Psoas muscle (tissue), 8 donors: ENCODE measurements at places on chromosomes 6 and 20. TPM values are rescaled to one million over a fixed set of nuclear protein-coding genes. Genes with fewer than 3 reads are reported as not detected.

DNA sequence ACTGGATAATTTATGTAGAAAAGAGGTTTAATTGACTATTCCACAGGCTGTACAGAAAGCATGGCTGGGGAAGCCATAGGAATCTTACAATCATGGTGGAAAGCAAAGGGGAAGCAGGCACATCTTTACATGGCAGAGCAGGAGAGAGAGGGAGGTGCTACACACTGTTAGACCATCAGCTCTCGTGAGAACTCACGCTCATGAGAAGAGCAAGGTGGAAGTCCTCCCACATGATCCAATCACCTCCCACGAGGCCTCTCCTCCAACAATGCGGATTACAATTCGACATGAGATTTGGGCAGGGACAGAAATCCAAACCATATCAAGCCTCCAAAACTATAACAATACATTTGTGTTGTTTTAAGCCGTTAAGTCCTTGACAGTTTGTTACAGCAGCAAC, 257.1 kb upstream of the KCNG1 start:
- H3K27ac ChIP-seq = no peak overlapping the region
- H3K4me1 ChIP-seq = no peaks in the 10 kb centered on the region
- peaks cover 2% of the 10 kb centered on the region for H3K27me3 ChIP-seq
- DNase-seq = no peak

Gene CNKSR3
- total RNA-seq = 4.7 TPM

DNA sequence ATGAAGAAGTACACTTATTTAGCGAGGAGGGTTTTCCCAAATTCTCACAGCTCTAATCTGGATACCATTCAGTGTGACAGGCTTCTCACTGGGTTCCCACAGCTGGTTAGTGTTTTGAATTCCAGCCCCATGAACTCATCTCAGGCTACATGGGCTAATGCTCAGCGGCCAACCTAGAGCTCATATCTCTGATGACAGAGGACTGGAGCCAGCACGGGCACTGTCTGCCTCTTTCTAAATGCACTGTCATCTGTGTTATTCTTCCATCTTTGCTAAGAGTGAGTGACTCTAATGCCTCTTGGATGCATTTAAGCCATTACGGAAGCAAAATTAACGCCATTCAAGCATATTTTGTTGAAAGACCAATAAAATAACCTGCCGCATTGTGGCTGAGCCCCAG, 308.9 kb upstream of the JAG1 start:
- DNase-seq = peak; percentile 70
- H3K4me1 ChIP-seq = peaks cover 51% of the 10 kb centered on the region
- H3K27ac ChIP-seq = peak overlapping the region; percentile 90

DNA sequence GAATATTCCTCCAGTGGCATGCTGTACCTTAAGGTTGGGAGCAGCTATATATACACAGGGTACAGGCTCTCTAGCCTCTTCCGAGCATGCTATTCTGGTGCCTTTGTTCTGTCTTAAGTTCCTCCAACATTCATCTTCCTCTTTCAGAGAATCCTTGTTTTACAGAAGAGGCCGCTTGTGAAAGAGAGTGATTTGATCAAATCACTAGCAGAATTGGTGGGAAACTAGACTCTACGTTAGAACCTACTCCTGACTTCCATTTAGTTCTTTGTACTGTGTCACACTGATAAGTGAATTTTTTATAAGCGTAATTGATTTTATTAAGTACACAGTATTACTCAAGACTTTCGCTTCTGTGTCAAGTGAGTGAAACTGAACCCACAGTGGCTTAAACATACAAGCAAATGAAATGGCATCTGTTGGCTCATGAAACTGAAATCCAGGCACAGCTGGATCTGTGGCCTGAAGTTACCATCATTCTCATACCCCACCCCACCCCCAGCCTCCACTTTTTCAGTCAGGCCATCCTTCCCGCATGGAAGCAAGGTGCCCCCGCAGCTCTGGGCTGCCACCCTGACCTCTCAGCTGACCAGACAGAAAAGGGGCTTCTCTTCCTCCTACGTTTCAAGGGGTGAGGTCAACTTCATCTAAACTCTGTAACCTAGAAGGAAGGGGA, 102.3 kb downstream of the RPP40 start:
- peaks cover 5% of the 10 kb centered on the region for H3K36me3 ChIP-seq
- no peaks in the 10 kb centered on the region for H3K27me3 ChIP-seq
- no peak overlapping the region for H3K4me3 ChIP-seq
- peaks cover 10% of the 10 kb centered on the region for H3K4me1 ChIP-seq
- DNase-seq = no peak

GRCh38 chr6:43378631-43379030, 9.2 kb upstream of the ZNF318 start:
- H3K27me3 ChIP-seq = no peaks in the 10 kb centered on the region
- no peak overlapping the region for H3K27ac ChIP-seq
- no peaks in the 10 kb centered on the region for H3K4me1 ChIP-seq
- H3K4me3 ChIP-seq = no peak overlapping the region
- no peaks in the 10 kb centered on the region for H3K36me3 ChIP-seq

DNA sequence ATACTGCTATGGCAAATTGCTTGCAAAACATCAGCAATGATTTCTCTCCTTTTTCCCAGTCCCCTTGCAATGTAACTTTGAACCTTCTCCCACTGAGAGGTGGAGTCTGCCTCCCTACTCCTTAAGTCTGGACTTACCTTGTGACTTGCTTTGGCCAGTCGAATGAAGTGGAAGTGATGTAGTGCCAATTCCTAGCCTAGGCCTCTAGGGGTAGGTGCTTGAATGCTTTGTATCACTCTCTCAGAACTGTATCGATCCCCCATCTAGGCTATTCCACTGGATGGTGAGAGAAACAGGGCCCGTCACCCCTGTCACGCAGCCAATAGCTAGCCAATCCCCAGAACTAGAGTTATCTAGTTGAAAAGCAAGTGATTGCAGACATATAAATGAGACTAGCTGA, 238.6 kb downstream of the BTBD3 start:
- H3K4me1 ChIP-seq = no peaks in the 10 kb centered on the region
- no peaks in the 10 kb centered on the region for H3K36me3 ChIP-seq
- no peaks in the 10 kb centered on the region for H3K27me3 ChIP-seq
- no peak for DNase-seq
- no peak overlapping the region for H3K27ac ChIP-seq

- H3K27ac ChIP-seq = no peak overlapping the region
- H3K4me3 ChIP-seq = no peak overlapping the region
Measured at GRCh38 chr6:51839726-51840374, 247.6 kb downstream of the PKHD1 start.

DNA sequence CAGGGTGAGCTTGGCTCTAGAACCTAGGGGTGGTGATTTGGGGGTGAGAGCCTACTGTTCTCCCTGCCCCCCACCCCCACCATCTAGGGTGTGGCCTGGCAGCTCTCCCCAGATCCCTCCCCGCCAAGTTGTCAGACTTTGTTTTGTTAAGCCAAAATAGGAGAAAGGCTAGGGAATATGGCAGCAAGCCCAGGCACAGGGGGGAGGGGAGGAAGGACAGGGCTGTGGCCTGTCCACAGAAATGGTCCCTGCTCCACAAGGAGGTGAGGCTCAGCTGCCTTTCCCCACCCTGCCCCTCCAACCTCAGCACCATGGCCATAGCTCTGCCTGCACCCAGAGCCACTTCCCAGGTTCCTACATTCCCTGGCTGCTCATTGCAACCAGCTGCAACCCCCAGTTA, 17.2 kb downstream of the SCUBE3 start:
- H3K4me1 ChIP-seq = no peaks in the 10 kb centered on the region
- no peak overlapping the region for H3K4me3 ChIP-seq
- no peaks in the 10 kb centered on the region for H3K27me3 ChIP-seq

Gene POFUT1
- 17.9 TPM for total RNA-seq

Gene KIAA0408
- total RNA-seq = 10.6 TPM

- DNase-seq = peak; percentile 92
- H3K27ac ChIP-seq = peak overlapping the region; percentile 82
- no peak overlapping the region for H3K4me3 ChIP-seq
- peaks cover 18% of the 10 kb centered on the region for H3K36me3 ChIP-seq
Measured at GRCh38 chr6:158060455-158061360, 79.0 kb downstream of the SYNJ2 start.

Gene ANKRD66
- total RNA-seq = not detected

DNA sequence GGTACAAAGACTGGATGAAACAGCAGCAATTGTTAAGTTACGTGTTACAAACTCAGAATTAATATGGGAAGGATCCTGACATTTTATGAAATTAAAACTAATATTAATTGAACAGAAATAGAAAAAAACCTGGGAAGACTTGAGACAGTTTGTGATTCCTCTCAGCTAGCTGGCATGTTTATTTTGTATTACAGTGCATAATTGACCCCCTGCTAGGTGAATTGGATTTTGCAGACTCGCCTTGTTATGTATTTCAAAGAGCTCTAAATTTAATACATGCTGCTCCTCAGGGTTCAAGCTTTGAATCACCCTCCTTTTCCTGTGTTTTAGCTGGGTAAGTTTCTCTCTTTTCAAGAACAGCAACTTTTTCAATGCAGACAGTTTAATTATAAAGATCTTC, 339.4 kb downstream of the PLCB1 start:
- H3K27ac ChIP-seq = no peak overlapping the region
- no peaks in the 10 kb centered on the region for H3K36me3 ChIP-seq
- no peak for DNase-seq

Gene FAM217A
- total RNA-seq = not detected

GRCh38 chr6:88532241-88532860, 366.2 kb upstream of the CNR1 start:
- no peaks in the 10 kb centered on the region for H3K36me3 ChIP-seq
- H3K27me3 ChIP-seq = no peaks in the 10 kb centered on the region
- no peak overlapping the region for H3K27ac ChIP-seq
- DNase-seq = no peak

Gene FAM209B
- not detected for total RNA-seq

- no peaks in the 10 kb centered on the region for H3K27me3 ChIP-seq
- no peak for DNase-seq
- no peaks in the 10 kb centered on the region for H3K4me1 ChIP-seq
- H3K27ac ChIP-seq = no peak overlapping the region
- no peaks in the 10 kb centered on the region for H3K36me3 ChIP-seq
- no peak overlapping the region for H3K4me3 ChIP-seq
Measured at GRCh38 chr6:24755279-24755678, 19.5 kb upstream of the GMNN start.

DNA sequence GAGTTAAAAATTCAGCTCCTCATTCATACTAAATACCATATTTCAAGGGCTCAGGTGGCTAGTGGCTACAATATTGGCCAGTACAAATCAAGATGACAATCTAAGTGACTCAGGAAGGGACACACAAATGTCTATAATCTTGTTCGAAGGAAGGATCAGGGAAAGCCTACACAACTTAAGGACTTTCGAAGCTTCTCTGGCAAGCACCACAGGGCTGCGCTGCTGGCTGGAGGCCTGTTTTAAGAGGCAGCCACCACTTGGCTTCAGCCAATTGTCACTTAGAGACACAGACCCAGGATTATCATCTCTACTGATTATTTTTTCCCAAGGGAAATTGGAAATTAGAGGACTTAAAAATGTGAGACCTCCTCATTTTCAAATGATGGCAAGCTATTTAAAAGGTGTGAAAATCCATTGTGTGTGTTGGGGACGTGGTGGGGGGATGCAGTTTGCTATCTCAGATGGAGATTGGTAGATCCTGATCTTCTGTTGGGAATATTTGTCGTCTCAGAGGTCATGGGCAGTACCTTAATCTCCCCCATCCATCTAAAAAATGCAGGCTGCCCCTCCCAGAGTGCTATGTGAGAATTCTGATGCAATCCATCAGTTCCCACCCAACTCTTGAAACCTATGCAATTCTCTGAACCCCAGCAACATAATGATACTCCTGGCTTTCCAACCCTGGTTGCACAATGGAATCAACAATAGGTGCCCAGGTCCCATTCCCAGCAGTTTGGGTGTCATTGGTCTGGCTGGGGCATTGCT, 11.3 kb downstream of the ARHGAP40 start:
- no peak overlapping the region for H3K27ac ChIP-seq
- no peak overlapping the region for H3K4me3 ChIP-seq
- H3K4me1 ChIP-seq = no peaks in the 10 kb centered on the region
- DNase-seq = no peak
- H3K27me3 ChIP-seq = peaks cover 13% of the 10 kb centered on the region
- no peaks in the 10 kb centered on the region for H3K36me3 ChIP-seq

Gene COL9A3
- 0.27 TPM for total RNA-seq

DNA sequence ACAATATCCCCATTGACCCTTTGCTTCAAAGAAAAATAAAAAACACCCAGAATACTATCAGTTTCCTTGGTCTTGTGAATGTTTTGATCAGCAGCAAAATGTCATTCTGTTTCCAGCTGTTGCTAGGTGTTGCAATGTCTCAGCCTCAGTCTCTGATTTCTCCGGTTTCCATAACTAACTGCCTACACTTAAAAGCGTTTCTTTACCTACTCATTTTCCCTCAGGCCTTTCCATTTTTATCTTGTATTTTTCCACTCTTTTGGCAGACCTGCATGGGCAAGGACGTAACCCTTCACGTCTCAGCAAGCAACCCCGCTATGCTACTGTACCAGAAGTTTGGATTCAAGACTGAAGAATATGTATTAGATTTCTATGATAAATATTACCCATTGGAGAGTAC, 49.4 kb downstream of the KAT14 start:
- H3K4me1 ChIP-seq = no peaks in the 10 kb centered on the region
- no peaks in the 10 kb centered on the region for H3K27me3 ChIP-seq
- no peak overlapping the region for H3K4me3 ChIP-seq
- H3K27ac ChIP-seq = no peak overlapping the region

- no peak overlapping the region for H3K4me3 ChIP-seq
- H3K27ac ChIP-seq = no peak overlapping the region
- no peaks in the 10 kb centered on the region for H3K36me3 ChIP-seq
- peaks cover 82% of the 10 kb centered on the region for H3K4me1 ChIP-seq
Measured at GRCh38 chr20:50919567-50919966, 11.7 kb downstream of the ADNP start.

Gene OPN5
- total RNA-seq = not detected

- H3K27ac ChIP-seq = no peak overlapping the region
- no peak for DNase-seq
- H3K4me1 ChIP-seq = peaks cover 9% of the 10 kb centered on the region
- no peak overlapping the region for H3K4me3 ChIP-seq
- H3K27me3 ChIP-seq = no peaks in the 10 kb centered on the region
Measured at GRCh38 chr6:31771992-31772358, 5.2 kb downstream of the VWA7 start.

- H3K36me3 ChIP-seq = no peaks in the 10 kb centered on the region
- H3K4me3 ChIP-seq = no peak overlapping the region
- H3K27ac ChIP-seq = no peak overlapping the region
- no peak for DNase-seq
Measured at GRCh38 chr6:1372690-1373089, 16.7 kb upstream of the FOXF2 start.

Gene CLIC1
- total RNA-seq = 46.3 TPM

DNA sequence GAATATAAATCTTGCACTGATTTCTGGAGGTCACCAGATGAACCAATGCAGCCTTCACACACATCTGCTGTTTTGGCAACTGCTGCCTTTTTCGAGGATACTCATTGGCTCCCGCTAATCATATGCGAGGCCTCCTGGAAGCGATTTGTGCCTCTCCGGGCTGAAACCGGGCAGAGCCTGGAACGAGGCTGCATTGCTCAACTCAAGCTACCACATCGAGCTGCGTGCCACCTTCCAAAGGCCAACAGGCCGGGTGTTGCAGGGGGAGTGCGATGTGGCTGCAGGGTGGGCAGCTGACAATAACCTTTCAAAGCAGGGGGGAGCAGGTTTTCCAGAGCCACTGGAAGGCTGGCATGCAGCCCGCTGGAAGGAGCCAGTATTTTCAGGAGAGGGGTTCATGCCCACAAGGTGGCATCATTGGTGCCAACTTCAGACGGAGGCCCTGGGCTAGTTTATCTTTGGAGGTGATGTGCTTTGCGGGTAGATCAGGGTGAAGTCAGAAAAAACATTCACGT, 122.6 kb upstream of the IFNGR1 start:
- no peak overlapping the region for H3K27ac ChIP-seq
- no peaks in the 10 kb centered on the region for H3K36me3 ChIP-seq
- H3K4me3 ChIP-seq = peak overlapping the region; percentile 29
- peak; percentile 17 for DNase-seq
- H3K27me3 ChIP-seq = no peaks in the 10 kb centered on the region
